ENCODE measurements at places on chromosomes 3 and 15.
A peak's percentile ranks its signal among the peaks of the same experiment; 100 is the strongest.

DNA sequence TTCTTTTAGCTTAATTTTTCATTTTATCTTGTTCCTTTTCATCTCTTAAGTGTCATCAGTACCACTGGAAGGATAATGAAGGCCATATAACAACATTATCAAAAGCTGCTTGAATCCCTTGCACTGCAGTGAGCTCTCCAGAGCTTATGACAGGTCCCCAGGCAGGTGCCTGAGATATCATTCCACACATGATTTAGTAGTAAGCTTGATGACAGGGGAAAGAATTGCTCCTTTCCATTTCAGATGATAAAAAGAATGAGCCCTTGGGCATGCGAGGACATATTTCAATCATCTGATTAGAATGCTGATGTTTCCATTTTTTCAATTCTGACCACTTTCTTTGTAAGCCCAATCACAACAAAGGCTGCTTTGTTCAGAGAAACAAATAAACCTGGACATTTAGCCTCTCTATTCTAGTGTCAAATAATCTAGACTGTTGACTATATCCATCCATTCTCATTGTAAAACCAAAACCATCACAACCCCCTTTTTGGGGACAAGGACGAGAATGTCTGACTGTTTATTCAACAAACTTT, 567.8 kb downstream of the IGSF11 start:
- no peak for DNase-seq

DNA sequence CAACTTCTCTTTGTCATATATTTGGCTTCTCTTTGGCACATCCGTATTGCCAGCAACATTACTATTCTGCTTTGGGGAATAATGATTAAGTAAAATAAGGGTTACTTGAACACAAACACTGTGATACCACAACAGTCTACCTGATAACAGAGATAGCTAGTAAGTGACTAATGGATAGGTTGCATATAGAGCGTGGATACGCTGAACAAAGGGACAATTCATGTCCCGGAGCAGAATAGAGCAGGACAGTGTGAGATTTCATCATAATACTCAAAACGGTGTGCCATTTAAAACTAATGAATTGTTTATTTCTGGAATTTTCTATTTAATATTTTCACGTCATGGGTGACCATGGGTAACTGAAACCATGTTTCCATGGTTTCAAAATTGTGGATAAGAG, 54.1 kb downstream of the SCN5A start:
- DNase-seq, result no peak

DNA sequence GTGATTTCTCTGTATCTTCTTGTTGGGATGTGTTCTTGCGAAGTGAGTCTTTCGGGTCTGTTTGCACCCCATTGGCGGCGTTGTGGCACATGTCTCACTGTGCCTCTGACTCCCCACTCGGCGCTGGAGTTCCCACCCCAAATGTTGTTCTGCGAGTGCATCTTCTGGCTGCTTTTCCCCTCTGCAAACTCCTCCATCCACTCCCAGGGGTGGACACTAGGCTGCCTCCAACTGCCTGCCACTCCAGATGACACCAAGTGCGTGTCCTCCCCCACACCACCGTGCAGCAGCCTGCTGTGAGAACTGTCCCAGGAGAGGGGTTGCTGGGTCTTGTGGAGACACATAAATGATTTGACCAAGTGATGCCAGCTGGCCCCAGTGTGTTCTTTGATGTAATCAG, 17.6 kb downstream of the EFCC1 start:
- DNase-seq, result no peak

GRCh38 chr3:145807990-145808389, 353.0 kb downstream of the PLOD2 start:
- no peak for DNase-seq

DNA sequence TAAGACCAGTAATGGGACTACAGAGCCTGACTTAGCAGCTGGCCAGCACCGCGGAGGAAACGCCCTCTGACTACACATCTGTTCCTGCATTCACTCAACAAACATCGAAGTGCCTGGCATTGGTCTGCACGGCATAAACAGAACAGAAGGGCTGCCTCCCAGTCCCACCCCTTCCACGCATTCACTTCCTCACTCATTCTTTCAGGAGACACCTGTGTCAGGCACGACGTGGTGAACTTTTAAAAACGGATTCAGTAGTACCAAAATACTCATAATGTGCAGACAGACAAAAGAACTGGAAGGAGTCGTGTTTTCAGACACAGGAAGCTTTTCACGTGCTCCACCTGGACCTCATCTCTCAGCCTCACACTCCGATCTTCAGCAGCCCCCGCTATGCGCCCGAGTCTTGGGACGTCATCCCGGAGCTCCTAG, 123.3 kb downstream of the XXYLT1 start:
- DNase-seq, result no peak

GRCh38 chr3:129409541-129409940, 18.9 kb downstream of the EFCAB12 start:
- DNase-seq, result no peak

DNA sequence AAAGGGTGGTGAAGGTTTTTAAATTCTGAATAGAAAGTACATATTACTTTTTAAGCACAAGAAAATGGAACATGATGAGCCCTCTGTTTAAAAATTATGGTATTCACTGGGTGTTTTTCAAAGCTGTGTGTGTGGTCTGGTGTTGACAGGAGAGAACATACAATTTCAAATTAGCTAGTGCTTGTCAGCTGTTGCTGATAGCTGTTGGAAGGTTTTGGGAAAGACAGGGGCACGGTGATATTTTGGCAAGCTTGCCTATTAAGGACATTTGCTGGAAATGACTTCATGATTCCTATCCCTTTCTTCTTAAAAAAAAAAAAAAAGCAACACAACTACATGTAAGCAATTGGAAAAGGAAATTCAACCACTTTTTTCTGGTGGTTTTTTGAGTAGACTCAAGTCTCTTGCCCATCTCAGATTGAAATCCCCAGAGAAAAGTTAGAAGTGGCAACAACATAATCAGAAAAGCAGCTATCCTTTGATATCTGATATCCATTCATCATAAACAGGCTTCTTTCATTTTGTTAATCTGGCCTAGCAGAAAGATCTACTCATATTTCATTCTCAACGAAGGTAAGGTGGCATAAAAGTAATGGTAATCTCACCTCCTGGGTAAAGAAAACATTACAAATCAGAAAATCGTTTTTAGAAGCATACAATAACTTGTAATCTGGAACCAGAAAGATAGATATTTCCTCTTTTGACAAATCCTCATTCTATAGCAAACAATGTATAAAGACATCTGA, 130.0 kb downstream of the RBMS3 start:
- DNase-seq, result no peak

- no peak for DNase-seq
These were observed 33.9 kb upstream of the C15orf39 start for GRCh38 chr15:75167588-75168350.

DNA sequence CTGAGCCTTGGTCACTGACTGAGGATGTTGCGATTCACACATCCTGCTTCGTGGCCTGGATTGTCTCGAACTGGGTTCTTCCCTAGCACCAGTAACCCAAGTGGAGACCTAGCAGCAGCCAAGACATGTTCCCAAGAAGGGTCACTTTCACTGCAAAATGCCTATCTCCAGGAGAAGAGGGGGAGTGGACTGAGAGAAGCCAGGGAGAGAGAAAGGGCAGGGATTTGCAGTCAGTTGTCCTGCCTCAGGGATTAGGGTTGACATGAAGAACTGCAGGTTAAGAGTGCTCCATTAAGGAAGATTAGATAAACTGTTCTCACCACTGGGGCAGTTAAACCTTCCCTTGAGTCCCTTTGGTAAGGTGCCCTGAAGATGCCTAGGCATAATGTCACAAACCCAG, 5.7 kb upstream of the CD276 start:
- DNase-seq, result no peak

DNA sequence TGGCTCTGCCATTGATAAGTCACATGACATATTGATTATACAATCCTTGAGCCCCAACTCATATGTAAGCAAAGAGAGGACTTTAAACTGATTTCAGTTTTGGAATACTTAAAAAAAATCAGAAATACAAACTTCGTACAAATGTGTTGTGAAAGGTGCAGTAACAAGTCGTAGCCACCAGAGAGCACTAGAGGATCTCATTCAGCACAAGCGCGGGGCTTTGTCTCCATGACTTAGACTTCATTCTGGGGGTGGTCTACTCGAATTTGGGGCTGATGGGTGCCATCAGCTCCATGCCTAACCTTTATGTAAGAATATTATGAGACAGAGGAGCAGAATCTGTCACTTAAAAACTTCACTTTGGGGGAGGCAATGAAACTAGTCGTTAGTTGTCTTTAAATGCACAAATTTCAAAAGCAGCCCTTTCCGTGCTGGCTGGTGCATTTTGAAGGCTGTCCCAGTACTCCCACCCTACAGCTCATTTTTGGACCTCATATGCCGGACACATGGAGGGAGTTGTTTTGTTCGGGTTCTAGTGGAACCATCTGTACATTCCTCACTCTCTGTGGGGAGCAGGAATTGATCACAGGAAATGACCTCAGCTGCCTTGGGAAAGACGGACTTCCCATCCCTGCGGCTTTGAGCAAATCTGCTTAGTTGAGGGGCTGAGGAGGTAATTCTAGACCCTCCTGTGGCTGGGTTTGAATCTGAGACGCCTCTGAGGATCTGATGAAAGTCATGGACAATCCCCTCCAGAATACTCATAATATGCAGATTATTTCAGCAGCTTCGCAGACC, 27.5 kb upstream of the MASP1 start:
- DNase-seq, result peak; percentile 23
